Sciatic nerve (tissue), 2 donors: ENCODE measurements at places on chromosomes 13 and 19.

DNA sequence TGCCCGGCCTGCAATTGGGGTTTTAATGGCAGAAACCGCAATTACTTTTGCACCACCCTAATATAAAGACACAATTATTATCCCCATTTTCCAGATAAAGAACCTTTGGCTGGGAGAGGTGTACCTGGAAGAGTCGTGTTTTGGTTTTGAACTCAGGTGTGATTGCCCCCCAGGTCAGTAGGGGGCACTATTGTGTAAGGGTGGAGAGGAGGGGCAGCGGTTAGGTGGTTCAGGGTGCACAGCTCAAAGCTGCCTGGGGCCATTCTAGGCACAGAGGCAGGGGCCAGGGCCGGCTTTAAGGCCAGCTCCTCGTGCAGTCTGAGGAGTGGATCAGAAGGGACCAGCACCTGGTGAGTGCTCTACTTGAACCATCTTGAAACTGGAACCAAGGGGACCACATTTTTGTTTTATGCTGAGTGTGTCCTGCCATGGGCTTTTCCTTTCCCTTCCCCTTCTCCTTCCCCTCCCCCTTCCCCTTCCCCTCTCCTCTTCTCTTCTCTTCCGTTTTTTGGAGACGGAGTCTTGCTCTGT, 5.8 kb upstream of the FCGRT start:
- no peak for DNase-seq

DNA sequence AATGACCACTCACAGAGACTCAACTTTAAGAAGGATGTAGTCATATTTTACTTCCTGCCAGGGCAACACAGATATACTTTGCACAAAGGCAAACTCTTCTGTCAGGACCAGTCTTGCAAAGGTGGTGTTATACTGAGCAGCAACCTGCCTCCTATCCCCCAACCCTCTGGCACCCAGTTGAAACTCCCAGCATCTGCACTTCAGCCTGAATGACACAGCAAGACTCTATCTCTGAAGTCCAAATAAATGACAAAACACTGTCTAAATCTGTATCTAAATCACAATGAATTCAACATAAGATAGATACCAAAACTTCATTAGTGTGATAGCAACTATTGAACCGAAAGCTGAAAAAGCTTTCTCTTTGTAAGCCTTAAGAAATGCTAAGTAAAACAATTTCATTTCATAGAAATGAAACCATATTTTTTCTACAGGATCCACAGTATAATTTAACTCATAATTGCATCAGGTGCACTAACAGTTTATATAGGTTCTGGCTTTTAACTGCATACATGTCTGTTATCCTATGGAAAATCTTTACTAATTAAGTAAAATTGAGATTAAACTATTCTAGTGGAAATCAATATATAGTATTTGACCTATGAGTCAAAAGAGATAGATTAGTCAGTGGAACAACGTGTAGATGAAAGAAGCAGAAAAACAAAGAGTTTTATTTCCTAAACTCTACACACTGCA, 163.7 kb downstream of the TBC1D4 start:
- no peak for DNase-seq

- DNase-seq: no peak
Measured at GRCh38 chr19:45216667-45217066, 28.5 kb downstream of the EXOC3L2 start.

- no peak for DNase-seq
Measured at GRCh38 chr19:32852216-32852615, 17.4 kb downstream of the SLC7A9 start.

- DNase-seq: peak; percentile 93
Measured at GRCh38 chr19:47790398-47790814, 11.9 kb downstream of the SELENOW start.

GRCh38 chr13:43291287-43292060, 268.1 kb downstream of the DNAJC15 start:
- DNase-seq: no peak

- no peak for DNase-seq
Measured at GRCh38 chr19:57248646-57249045, 8.2 kb downstream of the ZNF805 start.

DNA sequence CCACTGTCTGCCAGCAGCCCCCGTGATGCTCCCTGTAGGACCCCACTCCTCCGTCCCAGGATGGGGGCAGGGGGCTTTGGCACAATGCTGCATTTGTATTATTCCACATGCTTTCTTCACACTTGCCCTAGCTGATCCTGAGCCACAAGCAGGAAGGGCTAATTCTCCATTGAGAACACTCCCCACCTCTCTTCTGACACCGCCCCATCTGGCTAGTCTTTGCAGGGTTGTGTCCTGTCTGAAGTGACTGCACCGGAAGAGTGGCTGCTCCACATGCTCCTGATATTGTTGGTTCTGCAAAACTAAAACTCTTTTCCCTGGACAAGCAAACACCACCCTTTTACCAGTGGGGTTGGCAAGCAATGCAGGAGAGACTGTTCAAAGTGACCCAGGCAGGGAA, 18.0 kb downstream of the ZNF574 start:
- no peak for DNase-seq

DNA sequence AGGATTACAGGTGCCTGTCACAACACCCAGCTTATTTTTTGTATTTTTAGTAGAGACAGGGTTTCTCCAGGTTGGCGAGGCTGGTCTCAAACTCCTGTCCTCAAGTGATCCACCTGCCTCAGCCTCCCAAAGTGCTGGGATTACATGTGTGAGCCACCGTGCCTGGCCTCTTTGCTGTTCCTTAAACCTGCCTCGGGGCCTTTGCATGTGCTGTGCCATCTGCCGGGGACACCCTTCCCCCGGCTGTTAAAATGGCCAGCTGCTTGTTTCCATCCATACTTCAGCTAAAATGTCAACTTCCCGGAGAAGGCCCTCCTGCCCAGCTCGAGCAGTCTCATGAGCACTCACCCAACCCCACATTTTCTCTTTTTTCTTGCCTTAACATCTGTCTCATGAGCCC, 19.1 kb upstream of the PDE4C start:
- no peak for DNase-seq

DNA sequence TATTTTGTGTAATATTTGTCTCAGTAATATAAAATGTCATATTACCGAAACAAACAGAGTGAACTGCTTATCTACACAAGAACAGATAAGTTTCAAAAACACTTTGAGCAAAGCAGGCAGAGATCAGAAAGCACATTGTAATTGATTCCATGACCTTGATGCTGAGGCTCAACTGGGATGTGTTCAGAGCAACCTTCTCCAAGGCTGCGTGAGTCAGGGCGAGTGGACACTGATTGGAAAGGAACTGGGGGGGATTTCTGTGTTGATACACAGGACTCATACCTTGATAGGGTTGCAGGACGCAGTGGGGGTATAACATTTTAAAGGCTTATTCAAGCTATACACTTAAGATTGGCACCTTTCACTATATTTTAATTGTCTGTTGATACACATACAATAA, 1136.3 kb downstream of the UQCRFS1 start:
- no peak for DNase-seq

DNA sequence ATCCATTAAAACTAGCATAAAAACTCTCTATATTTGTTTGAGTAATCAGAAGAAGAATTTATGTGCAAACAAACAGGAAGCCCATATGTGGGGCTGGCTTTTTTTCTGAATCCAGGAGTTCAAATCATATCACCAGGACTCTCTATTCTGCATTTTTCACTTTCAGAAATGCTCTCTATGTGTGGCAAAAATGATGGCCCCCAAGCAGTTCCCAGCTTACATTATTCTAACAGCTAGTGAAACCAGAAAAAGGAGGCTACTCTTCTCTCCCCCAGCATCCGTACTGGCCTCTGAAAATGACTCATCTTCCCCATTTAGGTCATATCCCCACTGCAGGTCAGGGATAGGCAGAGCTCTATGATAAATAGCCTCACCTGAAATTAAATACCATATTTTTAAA, 20.4 kb downstream of the RBM26 start:
- DNase-seq: no peak

DNA sequence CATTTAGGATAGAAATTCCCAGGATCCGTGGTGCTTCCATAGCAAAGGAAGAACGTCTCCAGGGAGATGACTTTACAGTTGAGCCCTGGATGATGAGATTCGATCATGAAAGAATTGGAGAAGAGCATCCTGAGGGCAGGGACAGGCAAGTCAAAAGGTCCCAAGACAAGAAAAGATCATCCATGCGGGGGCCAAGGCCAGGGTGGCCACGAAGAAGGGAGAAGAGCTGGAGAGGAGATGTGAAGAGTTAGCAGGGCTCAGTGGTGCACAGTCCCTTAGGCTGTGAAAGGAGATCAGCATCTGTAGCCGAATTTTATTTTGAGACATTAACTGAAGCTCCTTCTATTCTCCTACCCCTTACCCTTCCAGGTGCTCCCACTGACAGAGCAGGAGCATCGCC, 28.9 kb downstream of the OR10H4 start:
- DNase-seq: no peak

DNA sequence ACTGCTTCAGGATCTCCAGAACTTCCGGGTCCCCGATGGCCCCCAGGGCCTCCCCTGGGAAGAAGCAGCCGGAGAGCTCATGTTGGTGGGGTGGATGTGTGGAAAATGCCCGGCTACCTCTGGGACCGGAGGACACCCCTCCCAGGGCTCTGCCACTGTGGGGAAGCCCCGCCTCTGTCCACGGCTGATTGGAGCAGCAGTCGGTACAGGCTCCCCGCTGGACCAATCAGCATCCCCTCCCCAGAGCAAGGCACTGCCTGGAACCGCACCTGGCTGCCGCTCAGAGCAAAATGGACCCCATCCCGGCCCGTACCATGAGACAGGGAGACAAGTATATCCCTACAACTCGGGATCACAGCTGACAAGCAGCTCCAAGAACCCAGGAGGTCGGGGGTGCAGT, 6.4 kb downstream of the DOHH start:
- no peak for DNase-seq

DNA sequence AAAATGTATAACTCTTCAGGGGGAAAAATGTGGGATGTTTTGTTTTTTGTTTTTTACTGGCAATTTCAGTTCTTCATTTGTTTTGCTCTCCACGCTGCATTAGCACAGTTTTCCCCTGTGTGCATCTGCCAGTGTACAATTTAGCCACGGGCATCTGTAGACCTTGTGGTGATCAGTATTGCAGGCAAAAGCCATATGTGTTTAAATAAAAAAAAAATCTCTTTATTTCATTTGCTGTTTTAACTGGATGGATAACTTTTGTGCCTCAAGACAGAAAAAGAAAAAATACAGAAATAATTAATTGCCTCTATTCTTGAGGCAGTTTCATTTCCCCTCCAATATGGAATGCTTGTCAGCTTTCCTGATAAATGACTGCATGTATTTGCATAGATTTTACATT, 7.9 kb upstream of the MAB21L1 start:
- no peak for DNase-seq

- no peak for DNase-seq
Measured at GRCh38 chr19:964761-965694, 19.1 kb upstream of the WDR18 start.

DNA sequence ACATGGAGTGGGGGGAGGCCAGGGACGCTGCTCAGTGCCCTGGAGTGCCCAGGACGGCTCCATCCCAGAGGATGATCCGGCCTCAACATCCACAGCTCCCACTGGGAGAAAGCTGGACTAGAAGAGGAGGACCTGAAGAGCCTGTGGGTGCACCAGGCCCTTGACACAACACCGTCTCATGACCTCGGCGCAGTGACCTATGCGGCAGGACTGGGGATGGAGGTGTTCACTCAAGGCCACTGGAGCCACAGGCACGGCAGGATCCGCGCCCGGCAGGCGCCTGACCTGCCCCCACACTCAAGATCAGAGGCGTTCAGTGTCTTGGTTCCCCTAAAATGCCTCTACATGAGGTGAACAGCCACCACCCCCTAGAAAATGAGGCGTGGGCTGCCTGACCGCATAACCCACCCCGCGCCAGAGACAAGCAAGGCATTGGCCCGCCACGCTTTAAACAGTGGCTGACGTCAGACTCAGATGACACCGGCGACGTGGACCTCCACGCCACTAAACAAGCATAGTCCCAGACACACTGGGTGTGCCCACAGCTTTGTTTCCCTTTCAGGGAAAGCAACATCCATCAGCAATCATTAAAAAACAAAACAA, 8.0 kb downstream of the SGTA start:
- DNase-seq: no peak

- DNase-seq: no peak
Measured at GRCh38 chr13:70054572-70054971, 53.1 kb upstream of the ATXN8OS start.

DNA sequence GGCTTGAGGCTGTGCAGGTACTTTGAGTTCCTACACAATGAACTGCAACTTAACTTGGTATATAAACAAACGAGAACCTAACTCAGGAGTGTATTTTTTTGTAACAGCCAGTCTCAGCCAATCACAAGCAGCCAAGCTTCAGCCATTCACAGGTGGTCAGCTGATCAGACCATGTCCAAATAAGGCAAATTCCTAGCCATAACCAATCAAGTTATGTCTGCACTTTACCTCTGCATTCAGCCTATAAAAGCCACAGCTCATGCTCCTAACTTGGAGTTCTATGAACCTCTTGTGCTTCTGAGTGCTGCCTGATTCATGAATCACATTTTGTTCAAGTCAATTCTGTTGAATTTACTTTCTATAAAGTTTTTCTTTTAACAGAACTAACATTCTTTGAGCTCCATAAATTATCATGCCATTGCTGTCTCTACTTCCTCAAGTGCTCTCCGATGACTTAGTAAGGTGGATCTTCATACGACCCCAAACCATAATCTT, 16.8 kb upstream of the MEDAG start:
- no peak for DNase-seq

DNA sequence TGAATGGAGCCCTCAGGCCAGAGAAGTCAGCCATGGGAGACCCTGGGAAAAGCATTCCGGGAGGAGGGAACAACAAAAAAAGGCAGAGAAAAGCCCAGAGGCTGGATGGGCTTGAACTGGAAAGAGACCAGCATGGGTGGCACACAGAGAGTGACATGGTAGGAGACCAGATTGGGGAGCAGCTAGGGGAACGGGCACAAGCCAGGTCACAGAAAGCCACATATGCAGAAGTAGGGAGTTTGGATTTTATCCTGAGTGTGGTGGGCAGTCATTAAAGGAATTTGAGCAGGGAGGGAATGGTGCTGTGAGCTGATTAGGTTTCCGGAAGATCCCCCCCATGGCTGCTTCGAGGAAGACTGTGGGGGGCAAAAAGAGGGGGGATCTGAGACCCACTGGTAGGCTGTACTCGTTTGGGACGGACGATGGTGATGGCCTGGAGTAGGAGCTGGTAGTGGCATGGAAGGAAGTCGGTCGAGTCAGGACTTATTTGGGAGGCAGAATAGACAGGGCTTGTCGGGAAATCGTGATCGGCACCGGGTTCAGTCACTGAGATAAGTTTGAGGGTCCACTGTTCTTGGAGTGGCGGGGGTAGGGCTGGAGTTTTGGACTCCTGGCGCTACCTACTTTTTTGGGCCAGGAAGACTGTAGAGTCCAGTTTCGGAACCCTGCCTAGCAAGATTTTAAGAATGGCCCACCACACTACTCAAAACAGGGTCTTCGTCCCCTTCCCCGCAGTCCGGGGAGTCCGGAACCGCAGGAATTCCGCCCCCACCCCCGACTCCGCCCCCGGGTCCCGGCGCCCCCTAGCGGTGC, 949 bp downstream of the SERTAD1 start:
- DNase-seq: no peak

- no peak for DNase-seq
Measured at GRCh38 chr19:50268041-50268440, 61.1 kb downstream of the KCNC3 start.
